DMS53 (cell line): ENCODE measurements at places on chromosomes 4 and X.

- DNase-seq: no peak
These were observed 103.0 kb downstream of the HHIP start for GRCh38 chr4:144748814-144749555.

DNA sequence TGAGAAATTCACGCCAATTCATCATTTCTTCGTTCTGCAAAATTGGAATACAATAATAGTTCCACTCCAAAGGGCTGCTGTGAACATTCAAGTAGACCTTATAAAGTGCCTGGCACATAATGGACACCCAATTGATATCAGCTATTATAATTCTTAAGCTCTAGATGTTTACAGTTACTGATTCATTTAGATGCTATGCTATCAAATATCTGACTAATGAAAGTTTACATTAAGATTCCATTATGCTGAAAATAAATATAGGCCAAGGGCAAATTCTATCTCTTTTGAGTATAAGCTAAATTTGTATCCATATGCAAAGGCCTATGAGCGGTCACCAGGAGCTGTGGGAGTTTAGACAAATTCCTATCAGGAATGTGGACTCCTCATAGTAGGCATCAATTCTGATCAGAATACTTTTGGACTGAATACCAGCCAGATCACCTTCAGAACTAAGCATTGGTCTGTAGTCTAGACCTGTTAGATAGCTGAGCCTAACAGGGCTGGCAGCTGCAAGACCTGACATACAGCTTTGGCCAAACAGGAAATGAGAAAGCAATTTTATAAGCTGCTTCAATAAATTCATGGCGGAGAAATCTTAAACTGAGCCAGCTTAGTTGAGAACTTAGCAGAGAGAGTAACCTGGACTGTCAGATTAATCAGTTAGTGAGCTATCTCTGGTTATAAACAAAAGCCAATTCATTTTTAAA is 384.3 kb upstream of the ACTRT1 start:
- DNase-seq: peak; percentile 69

DNA sequence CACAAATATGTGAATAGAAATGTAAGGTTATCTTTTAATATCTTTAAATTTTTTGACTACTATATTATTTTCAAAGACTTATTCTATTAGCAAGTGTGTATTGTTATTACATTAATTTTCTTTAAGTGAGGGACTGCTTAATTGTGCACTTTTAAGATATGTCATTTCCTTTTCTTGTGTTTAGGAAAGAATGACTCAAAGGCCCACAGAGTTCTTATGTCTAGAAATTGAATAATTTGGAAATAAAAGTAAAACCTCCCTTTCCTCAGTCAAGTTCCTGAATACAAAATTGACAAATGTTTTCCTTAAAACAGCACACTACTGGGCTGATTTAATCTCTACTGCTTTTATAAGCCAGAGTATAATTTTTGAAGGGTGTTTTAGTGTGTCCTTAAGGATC is 169.7 kb downstream of the TMEM47 start:
- no peak for DNase-seq

GRCh38 chr4:168813890-168814289 is 196.2 kb downstream of the CBR4 start:
- no peak for DNase-seq

- DNase-seq: no peak
These were observed 6.0 kb downstream of the HPSE start for GRCh38 chr4:83328521-83329187.
